ENCODE measurements at places on chromosomes 2 and 18.

- peak; percentile 9 for DNase-seq
These were observed 176.6 kb upstream of the CREB1 start for GRCh38 chr2:207352978-207353671.

DNA sequence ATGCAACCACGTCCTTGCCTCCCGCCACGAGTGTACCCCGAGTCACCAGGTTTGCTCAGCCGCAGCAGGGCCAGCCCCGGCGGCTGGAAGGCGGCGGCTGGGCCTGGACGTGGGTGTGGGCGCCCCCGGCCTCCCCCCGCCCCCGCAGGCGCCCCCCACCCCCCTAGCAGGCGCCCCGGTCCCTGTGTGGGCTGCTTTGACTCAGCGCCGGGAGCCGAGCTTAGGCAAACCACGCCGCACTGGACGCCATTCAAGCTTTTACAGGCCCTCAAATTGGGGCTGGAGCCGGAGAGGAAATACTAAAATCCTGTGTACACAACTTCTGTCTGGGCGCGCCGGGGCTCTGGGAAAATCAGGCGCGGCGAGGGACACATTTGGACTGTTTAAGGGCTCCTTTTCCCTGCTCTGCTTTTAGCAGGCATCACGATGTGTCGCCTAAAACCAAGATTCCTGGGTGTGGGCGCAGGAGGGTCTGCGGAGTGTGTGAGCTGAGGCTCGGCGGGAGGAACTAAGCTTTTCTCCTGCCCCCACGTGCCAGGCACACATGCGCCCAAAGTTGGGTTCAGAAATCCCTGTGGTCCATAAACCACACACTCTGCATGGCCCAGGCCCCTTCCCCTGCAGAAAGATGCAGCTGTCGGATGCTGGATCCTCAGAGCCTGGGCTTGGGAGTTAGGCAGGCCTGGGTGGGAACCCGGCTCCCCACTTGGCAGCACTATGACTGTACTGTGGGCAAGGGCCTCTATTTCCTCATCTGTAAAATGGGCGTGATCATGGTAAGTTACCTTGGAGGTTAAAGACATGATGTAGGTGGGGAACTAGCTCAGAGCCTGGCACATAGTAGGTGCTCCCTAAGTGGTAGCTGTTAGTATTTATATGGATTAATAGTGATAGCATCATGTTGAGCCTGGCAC lies 57.6 kb downstream of the ATOH8 start:
- no peak for DNase-seq

DNA sequence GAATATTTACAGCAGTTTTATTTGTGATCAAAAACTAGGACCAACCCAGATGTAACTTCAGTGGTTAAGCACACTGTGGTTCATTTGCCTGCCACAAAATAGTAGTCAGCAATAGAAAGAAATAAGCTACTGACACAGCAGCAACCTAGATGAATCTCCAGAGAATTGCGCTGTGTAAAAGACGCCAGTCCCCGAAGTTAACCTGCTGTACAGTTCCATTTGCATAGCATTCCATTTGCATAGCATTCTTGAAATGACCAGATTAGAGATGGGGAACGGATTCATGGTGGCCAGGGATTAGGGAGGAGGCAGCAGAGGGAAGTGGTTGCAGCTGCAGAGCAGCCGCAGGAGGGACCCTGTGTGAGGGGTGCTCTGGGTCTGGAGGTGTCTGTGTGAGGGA lies 39.3 kb upstream of the NFATC1 start:
- DNase-seq: no peak

GRCh38 chr2:231666171-231667095 lies 41.9 kb upstream of the PTMA start:
- no peak for DNase-seq

DNA sequence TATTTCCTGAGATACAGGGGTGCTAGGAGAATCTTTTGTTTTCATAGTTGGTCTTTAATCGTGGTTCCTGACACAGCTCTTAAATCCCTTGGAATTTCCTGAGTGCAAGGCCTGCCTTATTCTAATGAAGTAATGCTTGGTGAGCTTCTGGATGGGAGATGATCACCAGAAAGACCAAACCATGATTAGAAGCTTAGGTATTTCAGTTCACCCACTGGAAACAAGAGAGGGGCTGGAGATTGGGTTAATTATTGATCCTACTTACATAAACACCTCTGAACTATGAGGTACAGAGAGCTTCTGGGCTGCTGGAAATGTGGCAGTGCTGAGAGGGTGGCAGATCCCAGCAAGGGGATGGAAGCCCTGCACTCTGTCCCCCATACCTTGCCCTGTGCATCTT lies 406.8 kb downstream of the THSD7B start:
- DNase-seq: no peak

DNA sequence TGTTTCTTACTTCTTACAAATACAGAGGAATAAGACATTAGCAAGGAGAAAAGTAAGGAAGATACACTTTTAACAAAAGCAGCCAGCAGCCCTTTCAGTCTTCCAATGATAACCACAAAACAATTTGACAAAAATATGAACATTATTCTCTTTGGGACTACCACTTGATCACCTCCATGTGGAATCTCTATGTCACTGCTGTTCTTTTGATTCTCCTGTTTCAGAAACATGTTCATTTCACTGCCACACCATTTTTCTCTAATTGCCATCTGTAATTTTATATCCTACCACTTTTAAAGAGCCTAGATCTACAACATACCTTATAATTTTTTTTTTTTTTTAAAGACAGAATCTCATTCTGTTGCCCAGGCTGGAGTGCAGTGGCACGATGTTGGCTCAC lies 10.9 kb downstream of the INO80D start:
- no peak for DNase-seq

GRCh38 chr18:78837754-78838153 lies 141.9 kb upstream of the SALL3 start:
- no peak for DNase-seq

- no peak for DNase-seq
These were observed 154.1 kb upstream of the RBBP8 start for GRCh38 chr18:22778996-22779395.

GRCh38 chr2:67565761-67566160 lies 168.6 kb downstream of the ETAA1 start:
- DNase-seq: no peak

DNA sequence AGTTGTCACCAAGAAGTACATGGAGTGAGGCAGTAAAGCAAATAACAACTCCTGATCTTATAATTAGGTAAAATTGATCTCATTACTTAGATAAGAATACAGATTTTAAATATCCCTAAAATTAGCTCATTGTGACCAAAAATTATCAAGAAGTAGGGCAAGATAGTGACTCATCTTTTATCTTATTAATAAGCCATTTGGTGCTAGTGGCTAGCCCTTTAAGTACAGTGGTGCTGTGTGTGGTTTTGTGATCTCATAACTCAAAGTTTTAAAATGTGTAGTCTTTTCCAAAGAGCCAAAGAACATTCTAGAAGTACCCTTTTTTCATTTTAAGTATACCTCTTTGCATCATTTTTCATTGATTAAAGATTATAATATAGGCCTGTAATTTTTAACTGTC lies 569.4 kb upstream of the SETBP1 start:
- no peak for DNase-seq

DNA sequence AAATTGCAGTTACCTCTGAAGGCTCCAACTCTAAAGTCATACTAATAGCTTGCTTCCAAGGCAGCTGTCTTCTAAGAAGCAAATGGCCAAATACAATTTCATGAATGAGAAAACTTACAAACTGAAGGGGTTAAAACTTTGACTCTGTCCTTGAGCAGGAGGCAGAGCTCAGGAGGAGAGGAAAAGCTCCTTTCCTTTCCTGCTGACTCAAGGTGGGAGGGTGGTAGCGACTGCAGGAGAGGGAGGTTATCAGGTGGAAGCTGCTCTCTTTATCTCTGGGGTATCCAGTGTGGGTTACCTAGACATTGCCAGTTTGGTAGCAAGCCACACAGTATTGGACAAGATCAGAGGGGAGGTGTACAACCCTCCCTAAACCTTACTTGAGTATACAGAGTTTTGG lies 2.7 kb upstream of the EFEMP1 start:
- DNase-seq: no peak

DNA sequence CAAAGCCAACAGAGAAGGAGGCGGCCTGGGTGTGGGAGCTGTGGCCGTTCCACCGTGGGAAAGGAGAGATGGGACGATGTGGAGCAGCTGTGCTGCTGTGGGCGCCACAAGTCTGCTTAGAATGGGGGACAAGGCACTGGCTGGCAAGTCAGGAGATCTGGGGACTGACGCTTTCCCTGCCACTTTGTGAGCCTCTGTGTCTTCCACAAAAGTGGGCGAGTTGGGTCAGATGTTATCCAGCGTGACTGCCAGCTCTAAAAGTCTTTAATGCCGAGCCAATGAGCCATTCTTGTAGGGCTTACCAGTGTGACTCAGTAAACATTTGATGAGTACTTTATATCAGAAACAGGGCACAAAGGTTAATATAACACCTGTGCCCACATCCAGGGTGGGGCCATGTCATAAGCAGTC lies 113.6 kb upstream of the MGAT5 start:
- no peak for DNase-seq

- no peak for DNase-seq
These were observed 1330.0 kb upstream of the CELF4 start for GRCh38 chr18:38895560-38895959.

DNA sequence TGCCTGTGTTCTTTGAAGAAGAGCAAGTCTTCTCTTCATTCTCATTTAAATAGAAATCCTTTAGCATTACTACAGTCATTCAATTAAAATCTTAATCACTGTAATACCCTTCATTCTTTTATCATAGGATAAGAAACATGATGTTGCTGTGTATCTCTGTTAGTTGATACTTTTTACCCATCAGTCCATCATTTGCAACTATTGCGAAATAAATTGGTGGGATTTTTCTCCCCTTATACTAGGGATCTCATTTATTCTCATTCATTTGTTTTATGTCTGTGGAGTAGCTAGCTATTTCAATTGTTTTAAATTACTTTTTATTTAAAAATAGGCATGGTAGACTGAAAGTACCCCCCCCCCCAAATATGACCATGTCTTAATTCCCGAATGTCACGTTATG lies 235.3 kb downstream of the KIAA1328 start:
- DNase-seq: no peak

DNA sequence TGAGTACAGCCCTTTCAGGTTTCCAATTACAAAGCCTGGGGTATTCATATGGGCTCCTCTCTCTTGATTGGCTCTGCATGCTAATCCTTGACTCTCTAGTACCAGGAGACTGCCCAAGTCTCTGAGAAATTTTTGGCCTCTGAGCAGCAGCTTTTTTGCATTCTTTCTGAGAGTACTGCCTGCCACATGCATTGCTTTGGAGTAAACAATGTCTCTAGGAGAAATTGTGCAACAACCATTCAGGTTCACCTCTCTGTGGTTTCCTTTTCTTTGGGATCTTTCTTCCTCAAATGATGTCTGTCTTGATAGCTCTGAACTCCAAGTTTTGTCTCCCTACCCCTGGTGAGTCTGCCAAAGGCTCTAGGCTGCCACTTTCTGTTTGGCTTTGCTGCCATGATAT lies 115.8 kb upstream of the SETBP1 start:
- DNase-seq: no peak

- no peak for DNase-seq
These were observed 1.9 kb upstream of the MEIS1 start for GRCh38 chr2:66432801-66433694.

GRCh38 chr2:59790186-59791003 lies 763.1 kb downstream of the BCL11A start:
- no peak for DNase-seq

- DNase-seq: no peak
These were observed 138.2 kb upstream of the PXDN start for GRCh38 chr2:1882471-1882870.

DNA sequence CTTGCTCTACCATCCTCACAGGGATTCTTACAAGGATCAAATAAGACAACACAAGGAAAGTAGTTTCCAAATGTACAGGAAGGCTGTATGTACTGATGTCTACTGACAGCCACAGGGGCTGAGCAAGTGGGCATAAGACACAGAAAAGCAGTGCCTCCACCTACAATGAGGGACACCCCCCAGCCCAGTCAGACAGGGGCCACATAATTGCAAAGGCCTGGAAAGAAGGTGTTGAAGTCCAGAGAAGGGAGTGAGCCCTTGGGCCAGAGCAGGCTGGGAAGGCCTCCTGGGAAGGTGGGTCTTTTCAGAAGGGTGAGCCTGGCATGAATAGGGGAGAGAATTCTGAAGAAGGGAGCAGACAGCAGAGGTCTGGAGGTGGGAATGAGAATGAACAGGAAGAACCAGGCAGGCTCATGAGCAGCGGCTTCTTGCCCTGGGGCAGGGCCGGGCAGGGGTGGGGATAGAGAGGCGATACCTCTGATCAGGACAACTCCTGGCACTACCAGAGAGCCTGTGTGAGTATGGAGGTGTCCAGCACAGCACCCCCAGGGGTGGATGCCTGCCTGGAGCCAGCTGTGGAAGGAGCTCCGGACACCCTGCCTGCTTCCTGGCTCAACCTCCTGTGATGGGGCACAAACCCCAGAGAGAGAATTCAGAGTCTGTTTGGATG lies 30.1 kb downstream of the HS1BP3 start:
- DNase-seq: no peak

DNA sequence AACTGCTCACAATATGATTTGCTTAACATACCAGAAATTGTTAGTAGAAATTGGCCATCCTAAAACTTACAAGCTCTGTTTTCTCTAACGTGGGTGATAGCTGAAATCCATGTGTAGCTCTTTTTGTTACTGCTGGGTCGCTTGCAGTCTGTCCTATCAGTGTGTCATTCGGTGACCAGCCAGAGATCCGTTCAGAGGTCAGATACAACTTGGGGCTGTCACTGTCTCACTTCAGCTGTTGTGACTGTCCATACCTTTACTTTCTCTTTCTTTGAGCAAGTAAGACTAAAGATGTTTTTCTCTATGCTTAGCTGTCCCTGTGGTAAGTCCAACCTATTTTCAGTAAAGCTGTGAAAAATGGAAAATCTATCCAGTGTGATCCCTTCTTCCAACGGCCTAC lies 282.9 kb upstream of the KCNH7 start:
- no peak for DNase-seq

- DNase-seq: no peak
These were observed 290.7 kb downstream of the CYP26B1 start for GRCh38 chr2:71856773-71857525.

- DNase-seq: no peak
These were observed 141.9 kb downstream of the LYPD6B start for GRCh38 chr2:149180226-149180875.

- no peak for DNase-seq
These were observed 111.6 kb downstream of the AGAP1 start for GRCh38 chr2:235605312-235606003.

GRCh38 chr18:21056545-21056944 lies 55.1 kb downstream of the ROCK1 start:
- no peak for DNase-seq

DNA sequence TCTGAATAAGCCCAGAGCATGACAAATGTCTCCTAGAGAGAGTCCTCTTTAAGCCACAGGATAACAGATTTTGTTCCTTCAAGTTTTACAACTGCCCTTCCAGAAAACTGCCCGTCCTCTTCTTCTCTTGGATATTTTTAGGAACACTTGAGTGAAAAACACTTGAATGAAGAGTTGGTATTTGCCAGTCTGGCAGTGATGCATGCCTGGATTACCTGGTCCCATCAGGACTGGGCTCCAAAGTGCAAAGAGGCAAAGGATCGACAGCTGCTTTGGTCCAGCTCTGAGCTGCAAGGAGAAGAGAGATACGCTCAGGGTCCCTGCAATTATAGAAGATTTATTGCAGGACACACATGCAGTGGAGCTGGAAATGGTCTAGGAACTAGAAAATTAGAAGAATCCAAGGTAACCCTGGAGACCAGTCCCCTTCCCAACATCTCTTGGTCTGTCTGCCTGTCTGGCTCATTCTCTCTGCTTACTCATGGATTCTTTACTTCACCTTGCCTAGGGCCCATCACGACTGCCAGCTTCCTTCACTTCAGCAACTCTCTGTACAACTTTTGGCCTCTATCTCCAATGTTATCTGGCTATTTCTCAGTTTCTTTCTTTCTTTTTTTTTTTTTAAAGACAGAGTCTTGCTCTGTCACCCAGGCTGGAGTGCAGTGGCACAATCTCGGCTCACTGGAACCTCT lies 112.1 kb upstream of the SIX2 start:
- no peak for DNase-seq
